ENCODE measurements at places on chromosomes 7 and 10.

DNA sequence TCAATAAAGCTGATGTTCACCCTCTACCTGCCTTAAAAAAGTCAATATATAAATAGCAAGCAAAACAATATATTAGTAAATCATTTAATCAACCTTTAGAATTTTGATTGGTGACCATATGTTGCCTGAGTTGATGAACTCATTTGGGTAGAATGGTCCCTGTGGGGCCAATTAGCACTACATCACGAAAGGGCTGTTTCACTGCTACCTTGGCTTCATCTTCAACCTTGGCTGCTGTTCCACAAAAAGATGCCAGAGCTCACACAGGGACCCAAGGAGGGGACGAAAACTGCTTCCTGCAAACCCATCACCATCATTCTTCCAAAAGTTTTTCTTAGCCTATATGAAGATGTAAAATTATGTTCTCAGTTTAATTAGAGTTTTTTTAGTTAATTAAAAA, 35.4 kb upstream of the HBP1 start:
- no peak for DNase-seq
- no peak overlapping the region for H3K4me3 ChIP-seq
- H3K36me3 ChIP-seq: no peaks in the 10 kb centered on the region
- no peak overlapping the region for H3K27ac ChIP-seq
- H3K4me1 ChIP-seq: no peaks in the 10 kb centered on the region

DNA sequence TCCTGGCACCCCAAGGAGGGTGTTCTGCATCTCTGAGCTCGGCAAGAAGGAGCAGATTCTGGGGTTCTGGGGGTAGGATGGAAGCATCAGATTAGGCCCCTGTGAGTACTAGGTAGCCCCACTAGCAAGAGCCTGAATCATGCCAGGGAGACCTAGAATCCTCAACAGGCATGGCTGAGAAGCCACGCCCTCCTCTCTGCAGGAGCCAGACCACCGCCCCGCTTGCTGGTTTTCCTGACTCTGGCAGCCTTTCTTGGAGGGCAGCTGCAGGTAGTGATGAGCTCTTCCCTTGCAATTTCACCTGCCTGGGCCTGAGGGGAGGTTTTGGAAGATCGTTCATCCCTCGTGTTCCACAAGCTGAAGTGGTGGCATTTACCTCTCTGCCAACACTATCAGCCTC, 68.9 kb upstream of the PRLHR start:
- no peak overlapping the region for H3K4me3 ChIP-seq
- H3K36me3 ChIP-seq: no peaks in the 10 kb centered on the region
- H3K27ac ChIP-seq: no peak overlapping the region
- no peak for DNase-seq
- H3K4me1 ChIP-seq: peaks cover 5% of the 10 kb centered on the region

DNA sequence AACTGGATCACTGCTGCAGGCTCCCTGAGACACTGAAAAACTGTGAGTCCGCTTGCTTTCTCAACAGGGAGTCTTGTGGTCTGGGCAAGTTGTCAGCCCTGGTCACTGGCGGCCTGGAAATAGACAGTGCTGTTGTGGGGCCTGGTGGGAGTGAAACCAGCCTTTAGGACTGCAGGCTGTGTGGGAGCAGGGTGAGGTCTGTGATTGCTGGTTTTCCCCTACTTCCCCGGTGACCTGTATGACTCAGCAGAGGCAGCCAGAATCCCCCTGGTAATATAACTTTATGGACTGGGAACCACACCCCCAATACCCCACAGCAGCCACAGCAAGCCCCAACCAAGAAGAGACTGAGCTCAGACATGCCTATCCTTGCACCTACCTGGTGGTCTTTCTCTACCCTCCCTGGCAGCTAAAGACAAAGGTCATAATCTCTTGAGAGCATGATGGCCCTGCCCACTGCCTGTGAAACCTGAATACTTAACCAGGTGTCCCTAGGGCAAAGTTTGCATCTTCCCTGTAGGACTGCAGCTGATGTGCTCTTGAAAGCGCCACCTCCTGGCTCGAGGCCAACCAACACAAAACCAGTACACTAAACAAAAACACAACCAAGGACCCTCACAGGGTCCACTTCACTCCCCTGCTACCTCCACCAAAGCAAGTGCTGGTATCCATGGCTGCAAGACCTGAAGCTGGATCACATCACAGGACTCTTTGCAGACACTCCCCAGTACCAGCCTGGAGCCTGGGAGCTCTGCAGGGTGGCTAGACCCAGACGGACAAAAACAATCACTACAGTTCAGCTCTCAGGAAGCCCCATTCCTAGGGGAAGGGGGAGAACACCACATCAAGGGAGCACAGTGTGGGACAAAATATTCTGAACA, 7.2 kb upstream of the ADAM22 start:
- no peak overlapping the region for H3K4me3 ChIP-seq
- H3K27ac ChIP-seq: no peak overlapping the region
- no peak for DNase-seq
- no peaks in the 10 kb centered on the region for H3K27me3 ChIP-seq

GRCh38 chr10:131746785-131747184, 154.0 kb upstream of the PPP2R2D start:
- H3K27ac ChIP-seq: no peak overlapping the region
- peaks cover 25% of the 10 kb centered on the region for H3K27me3 ChIP-seq
- H3K4me1 ChIP-seq: no peaks in the 10 kb centered on the region
- no peak overlapping the region for H3K4me3 ChIP-seq

Data from upper lobe of right lung (tissue), 1 donor.